ENCODE measurements at places on chromosomes 5 and 9.

- no peak for DNase-seq
Measured at GRCh38 chr9:12425878-12426864, 267.0 kb upstream of the TYRP1 start.

DNA sequence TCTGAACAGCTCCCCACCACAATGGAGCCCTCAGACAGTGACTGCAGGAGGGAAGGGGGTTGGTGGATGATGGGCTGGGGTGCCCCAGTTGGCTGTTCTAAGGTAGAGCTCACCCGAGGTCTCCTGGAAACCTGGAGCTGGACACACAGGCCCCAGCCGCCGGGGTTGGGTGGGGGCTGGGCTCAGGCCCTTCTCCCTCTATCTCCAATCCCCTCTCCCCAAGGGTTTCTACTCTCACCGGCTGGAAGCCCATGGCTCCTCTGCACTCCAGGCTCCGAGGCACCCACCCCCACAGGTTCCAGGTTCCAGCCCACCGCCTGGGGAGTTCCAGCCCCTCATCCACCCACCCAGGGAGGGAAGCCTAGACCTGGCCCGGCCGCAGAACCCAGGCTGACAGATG lies 766 bp downstream of the NR5A1 start:
- no peak for DNase-seq

GRCh38 chr9:122402403-122402871 lies 31.6 kb downstream of the PTGS1 start:
- DNase-seq = no peak

DNA sequence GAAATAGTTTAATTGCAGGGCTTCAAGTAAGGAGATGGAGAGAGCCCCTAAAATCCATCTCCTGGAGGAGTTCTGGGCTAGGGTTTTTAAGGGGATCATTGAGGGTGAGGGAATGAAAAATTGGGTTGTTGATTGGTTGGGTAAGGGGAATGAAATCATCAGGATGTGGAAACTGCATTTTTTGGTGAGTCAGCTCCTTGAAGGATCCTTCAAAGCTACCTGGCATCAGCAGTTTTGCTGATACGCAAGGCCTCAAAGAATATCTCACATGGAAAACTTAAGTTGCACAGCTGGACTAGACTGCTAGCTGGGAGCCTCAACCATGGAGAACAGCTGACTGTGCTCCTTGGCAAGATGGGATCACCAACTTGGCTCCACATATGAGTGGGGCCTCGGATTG lies 136.7 kb downstream of the FGF10 start:
- DNase-seq = no peak

GRCh38 chr9:111926421-111926875 lies 29.8 kb downstream of the UGCG start:
- DNase-seq = peak; percentile 41

GRCh38 chr9:36868586-36869282 lies 165.3 kb downstream of the PAX5 start:
- no peak for DNase-seq

DNA sequence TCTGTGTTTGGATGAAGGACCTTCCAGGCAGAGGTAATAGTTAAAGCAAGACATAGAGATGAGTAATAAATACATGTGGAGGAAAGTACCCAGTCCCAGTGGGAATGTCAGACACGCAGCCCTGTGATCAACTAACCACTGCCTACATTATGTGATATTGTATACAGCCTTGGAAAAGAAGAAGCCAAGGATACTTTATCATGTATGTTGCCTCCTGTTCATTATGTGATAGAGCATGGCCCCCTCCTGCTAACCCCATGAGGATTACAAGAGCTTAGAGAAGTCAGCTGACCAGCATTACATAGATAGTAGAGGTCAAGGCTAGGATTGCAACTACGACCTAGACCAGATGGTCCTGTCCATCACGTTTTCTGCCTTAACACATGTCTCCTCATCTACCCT lies 497.0 kb upstream of the TNC start:
- no peak for DNase-seq

- no peak for DNase-seq
Measured at GRCh38 chr5:155402927-155403640, 389.5 kb downstream of the KIF4B start.

DNA sequence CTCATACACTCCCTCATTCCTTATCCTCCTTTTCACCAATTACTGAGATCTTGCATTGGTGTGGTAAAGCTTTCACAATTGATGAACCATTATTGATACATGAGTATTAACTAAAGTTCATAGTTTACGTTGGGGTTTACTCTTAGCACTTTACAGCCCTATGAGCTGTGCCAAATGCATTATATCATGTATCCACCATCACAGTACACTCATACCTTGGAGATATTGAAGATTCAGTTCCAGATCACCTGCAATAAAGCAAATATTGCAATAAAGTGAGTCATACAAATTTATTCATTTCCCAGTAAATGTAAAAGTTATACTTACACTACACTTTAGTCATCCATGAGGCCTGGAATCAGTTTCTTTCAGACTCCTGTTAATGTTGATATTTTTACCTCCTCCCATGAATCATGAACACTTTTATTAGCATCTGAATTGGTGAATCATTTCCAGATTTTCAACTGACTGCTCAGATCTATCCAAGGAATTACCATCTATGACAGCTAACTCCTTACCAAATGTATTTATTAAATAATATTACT lies 546.6 kb upstream of the PTPRD start:
- no peak for DNase-seq

GRCh38 chr5:167381457-167381856 lies 910.0 kb upstream of the WWC1 start:
- DNase-seq = no peak

DNA sequence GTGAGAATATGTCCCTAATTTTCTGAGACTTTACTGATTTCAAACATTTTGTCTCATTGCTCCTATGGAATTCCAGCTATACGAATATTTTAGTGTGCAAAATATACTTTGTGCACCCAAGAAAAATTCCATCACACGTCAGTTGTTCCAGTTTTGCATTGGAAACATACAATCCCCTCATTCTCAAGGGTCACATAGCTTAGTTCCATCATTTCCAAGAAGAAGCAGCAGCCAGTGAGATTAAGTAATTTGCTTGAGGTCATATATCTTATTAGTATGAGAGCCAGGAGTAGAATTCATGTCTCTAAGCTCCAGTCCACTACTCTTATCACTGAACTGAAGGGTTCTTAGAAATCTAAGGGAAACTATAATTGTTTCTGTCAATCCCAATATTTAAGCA lies 746.7 kb upstream of the C9orf72 start:
- DNase-seq = no peak

DNA sequence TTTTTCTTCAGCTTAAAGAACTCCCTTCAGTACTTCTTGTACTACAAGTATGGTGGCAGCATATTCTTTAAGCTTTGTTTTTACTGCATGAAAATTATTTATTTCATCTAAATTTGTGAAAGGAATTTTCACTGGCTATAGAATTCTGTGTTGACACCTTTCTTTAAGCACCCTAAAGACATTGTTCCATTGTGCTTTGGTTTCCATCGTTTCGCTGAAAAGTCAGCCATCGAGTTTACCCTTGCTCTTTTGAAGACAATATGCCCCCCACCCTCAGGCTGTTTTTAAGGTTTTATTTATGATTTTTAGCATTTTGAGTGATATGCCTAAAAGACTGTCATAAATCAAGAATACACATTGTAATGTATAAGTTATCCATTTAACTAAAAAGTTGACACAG lies 27.3 kb upstream of the COL5A1 start:
- DNase-seq = no peak

Measured in activated T-helper 1 cell treated with Interleukin-2 at 50 U/mL for 16 hours (primary cell).